ENCODE measurements at places on chromosomes 3 and 15.

DNA sequence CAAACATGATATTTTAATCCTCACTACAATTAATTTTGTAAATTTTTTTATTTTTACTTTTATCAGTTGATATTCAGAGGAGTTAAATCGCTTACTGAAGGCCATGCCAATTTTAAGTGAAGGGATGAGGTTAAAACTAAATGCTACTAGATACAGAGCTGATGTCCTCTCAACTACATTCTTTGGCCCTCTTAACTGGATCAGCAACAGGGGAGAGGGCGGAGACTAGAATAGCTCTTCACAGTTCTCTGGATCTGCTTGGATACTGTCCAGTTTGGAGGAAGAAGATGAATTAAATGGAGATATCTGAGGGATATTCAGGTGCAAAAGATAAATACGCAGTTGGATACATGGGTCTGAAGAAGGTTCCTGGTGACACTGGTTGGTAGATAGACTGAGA lies 85.6 kb upstream of the LYSMD4 start:
- no peak for DNase-seq

DNA sequence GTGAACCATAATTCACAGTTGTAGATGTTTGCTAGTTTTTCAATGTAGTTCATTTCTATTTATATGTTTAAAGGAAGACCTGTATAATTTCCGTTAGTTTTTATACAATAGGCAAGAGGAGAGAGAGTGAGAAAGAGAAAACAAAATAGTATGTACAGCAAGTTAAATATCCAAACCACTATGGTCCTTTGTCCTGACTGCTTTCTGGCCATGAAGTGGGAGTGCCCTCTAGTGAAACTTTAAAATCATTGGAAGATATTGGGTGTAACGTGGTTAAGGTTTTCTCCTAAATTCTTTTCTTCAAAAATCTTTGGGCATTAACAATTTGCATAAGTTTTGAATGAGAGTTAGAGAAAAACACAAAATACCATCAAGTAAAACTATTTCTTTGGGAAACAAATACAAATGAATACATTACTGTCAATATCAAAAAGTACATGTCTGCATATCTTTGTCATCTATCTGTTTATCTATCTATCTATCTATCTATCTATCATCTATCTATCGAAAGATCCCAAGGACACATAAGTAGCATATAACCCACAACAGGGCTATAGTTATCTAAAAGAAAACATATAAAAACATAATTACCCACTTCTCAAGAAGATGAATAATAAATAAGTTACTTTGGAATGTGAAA lies 534.6 kb upstream of the ATP11B start:
- DNase-seq = no peak

GRCh38 chr3:136893848-136894443 lies 31.9 kb downstream of the NCK1 start:
- DNase-seq = no peak

GRCh38 chr3:160703974-160704373 lies 27.0 kb downstream of the ARL14 start:
- DNase-seq = no peak

GRCh38 chr3:151398895-151399294 lies 14.3 kb upstream of the P2RY12 start:
- DNase-seq = no peak

DNA sequence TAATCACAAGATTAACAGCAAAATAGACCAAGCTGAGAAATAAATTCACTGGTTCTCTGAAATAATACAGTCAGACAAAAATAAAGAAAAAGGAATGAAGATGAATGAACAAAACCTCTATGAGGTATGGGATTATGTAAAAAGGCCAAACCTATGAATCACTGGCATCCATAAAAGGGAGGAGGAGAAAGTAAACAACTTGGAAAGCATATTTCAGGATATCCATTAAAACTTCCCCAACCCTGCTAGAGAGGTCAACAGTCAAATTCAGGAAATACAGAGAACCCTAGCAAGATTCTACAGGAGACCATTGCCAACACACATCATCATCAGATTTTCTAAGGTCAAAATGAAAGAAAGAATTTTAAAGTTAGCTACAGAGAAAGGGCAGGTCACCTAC lies 649.7 kb upstream of the CBLB start:
- DNase-seq = no peak

DNA sequence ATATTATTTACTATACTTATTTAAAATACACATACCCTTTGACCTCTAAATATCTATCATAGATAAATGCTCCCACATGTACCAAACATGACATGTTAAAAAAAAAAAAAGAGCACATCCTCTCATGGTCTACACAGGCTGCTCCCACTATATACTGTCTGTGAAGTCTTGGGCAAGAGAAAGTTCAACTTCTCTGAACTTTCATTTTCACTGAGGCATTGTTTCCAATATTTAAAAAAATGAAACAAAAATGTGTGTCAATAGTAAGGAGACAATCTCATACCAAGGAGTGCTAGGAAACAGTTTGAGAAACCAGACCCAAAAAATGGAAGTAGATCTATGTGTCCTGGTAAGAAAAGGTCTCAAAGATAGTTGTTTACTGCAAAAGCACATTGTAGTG lies 29.3 kb downstream of the SLC4A7 start:
- DNase-seq = no peak
